ENCODE measurements at places on chromosomes 1 and 21.
A peak's percentile ranks its signal among the peaks of the same experiment; 100 is the strongest.

- DNase-seq = no peak
Measured at GRCh38 chr1:234756066-234756774, 146.2 kb upstream of the IRF2BP2 start.

GRCh38 chr1:33876970-33877650 lies 13.2 kb downstream of the HMGB4 start:
- DNase-seq = no peak

GRCh38 chr1:46181343-46182260 lies 5.3 kb upstream of the P3R3URF start:
- DNase-seq = no peak

DNA sequence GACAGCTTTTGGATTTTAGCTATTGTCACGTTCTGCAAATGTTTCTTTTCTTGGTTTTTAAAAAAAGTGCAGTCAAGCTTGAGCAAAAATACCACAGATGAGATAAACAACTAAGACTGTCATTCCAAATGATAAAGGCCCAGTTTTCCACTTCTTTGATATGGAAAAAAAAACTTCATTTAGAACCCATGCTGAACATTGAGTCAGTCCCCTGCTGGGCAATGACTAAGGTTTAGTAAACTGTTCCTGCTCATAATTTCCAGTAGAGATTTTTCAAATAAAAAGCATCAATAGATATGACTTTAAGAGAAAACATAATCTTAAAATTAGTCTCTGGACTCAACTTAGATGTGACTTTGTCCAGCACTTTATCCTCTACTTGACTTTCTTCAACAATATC lies 167.9 kb upstream of the C8B start:
- DNase-seq = no peak

GRCh38 chr1:8687538-8687937 lies 129.9 kb downstream of the RERE start:
- DNase-seq = no peak

GRCh38 chr1:110208916-110209645 lies 1.0 kb upstream of the KCNC4 start:
- DNase-seq = no peak

GRCh38 chr1:7218210-7218832 lies 433.1 kb downstream of the CAMTA1 start:
- DNase-seq = no peak

- DNase-seq = no peak
Measured at GRCh38 chr1:169929210-169929526, 35.5 kb upstream of the SCYL3 start.

DNA sequence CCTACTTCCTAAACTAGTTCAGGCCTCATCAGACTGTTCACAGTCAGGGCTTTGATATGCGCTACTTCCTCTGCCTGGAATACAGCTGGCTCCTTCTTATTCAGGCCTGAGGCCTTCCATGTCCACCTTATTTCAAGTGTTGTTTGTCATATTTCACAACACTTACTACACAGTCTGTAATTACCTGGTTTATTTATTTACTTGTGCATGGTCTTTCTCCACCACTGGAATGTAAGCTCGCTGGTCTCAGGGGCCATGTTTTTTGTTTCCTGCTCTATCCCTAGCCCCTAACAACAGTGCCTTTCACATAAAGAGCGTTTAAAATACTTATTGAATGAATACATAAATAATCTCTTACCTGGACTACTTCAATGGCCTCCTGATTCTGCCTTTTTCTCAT lies 4.6 kb upstream of the SRSF4 start:
- no peak for DNase-seq

GRCh38 chr1:182268669-182269068 lies 122.9 kb downstream of the GLUL start:
- DNase-seq = no peak

GRCh38 chr1:5564578-5565257 lies 427.5 kb downstream of the NPHP4 start:
- no peak for DNase-seq

DNA sequence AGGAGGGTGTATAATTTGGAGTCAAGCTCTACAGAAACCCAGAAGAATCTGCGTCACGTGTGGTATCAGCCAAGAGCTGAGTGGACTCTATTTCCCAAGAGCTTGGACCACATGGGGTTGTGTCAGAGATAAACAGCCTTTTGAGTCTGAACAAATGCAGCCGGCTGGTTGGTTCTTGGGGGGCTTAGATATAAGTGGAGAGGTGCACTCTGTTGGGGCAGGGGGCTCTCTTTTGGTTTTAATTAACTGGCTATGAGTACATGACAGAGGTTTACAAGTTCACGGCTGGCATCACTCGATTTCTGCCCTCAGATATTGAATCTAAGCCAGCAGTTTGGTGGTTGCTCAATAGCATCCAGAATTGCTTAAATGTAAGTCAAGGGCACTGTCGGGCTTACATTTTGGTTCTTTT lies 501 bp upstream of the MRAP start:
- no peak for DNase-seq

DNA sequence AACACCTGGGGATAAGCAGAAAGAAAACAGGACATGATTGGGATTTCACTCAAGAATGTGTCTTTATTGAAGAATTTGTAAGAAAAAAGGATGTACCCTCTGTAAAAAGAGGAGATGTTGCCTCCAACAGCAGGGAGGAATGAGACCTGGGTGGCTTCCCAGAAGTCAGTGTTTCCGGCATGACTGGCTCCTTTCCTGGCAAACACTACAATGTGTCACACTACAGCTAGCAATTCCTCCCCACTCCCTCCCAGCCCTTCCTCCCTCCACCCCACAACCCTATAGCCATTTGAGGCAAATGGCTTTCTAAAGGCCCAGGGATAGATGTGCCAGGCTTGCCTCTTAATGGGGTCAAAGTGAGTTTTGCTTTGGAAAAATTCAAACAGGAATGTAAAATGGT lies 11.5 kb upstream of the COL8A2 start:
- no peak for DNase-seq

- no peak for DNase-seq
Measured at GRCh38 chr1:192979542-192979941, 79.6 kb downstream of the UCHL5 start.

- no peak for DNase-seq
Measured at GRCh38 chr1:111729946-111730681, 9.1 kb downstream of the INKA2 start.

DNA sequence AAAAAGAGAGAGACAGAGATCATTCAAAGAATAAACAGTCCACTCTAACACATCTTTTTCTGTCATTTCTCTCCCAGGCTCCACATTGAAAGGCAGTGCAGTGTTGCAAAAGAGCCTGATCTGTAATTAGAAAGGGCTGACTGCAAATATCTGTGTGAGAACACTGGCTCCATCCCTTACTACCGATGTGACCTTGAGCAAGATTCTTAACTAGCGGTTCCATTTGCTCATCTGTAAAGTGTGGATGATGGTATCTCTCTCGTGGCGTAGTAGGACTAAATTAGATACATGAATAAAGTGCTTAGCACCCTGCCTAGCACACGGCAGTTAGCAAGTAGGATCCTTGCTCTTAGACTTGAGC lies 26.9 kb upstream of the SLC44A3 start:
- no peak for DNase-seq

DNA sequence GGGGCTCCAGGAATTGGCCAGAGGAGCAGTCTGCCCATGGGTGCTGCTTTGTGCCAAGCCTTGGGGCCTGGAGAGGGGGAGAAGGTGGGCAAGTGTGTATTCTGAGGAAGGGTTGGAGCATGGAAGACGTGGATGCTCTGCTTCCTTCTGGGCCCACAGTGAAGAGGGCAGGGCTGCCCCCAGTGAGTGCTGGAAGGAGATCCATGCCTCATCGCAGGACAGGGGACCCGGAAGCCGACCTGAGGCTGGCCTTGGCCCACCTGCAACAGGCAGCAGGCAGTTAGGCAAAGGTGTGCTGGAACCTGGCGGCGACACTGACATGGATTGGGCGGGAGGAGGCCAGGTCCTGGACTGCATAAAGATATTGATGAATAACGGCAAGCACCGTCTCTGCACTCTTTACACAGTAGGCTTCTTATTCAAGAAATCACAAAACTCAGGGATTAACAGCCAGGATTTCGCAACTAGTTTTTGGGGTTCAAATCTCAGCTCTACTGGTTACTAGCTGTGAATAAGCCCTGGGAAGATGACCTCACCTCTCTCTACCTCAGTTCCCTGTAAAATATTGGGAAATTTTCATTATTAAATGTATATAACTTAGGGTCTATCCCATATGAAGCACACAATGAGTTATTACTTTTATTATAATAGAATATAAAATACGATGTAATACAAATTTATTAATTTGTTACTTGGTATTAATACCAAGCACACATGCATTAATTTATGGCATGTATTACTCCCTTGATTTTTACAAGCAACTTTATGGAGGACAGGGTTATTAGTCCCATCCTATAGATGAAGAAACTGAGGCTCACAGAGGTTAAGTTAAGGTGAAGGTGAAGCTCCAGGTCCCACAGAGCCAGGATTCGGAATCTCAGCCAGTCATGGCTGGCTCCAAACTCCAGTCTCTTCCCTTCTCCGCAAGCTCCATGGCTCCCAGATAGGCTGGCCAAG lies 62.3 kb downstream of the DHRS3 start:
- no peak for DNase-seq

DNA sequence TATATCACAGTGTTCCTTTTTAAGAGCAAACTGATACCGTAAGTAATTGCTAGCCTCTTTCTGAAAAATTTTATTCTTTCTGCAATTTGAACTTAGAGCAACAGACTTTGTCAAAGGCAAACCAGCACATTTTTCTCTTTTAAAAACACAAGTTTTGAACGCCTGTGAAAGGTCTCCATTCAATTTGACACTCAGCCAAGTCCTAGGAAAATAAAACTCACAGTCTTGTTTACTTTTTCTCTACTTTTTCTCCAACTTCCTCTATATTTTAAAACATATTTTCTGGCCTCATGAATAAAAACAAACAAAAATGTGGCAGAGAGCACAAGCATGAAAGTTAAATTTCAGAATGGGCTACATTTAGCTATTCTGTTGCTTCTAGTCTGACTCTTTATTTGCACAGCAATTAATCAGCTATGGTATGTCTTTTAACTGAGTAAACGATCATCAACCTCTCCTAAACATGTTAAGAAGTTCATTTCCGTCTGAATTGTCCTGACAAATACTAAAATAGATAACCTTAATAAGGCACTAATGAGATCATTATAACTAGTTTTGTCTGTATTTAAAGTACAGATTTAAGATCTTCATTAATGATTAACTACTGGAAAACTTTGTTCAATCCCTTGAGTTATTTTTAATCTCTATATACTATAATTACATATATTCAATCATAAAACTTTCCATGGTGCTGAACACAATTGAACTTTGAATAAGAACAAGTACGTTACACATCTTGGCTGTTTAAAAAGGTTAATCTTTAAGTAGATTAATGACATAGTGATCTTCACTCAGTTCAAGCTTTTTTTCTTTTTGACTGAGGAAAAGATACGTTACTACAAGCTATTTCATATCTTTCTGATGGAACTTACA lies 550.6 kb downstream of the PTBP2 start:
- no peak for DNase-seq

DNA sequence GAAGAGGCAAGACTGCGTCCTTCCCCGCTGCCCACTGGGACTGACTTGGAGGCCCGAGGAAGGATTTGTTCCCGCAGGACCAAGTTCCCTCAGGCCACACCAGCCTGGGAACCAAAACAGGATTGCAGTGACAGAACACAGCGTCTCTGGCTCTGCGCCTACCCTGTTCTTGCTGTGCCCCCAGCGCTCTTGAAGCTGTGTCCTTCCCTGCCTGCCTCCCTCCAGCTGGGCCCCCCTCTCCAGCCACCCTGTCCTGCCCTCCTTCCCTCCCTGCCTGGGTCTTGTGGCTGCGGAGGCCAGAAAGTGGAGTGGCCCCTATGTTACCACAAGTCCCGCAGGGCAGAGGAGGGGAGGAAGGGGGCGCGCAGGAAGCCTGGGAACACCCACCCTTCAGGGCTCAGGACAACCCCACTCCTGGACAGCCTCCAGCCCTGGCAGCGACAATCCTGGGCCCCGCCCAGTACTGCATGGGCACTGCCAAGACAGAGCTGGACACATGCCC lies 164.9 kb downstream of the DYRK1A start:
- DNase-seq = no peak

DNA sequence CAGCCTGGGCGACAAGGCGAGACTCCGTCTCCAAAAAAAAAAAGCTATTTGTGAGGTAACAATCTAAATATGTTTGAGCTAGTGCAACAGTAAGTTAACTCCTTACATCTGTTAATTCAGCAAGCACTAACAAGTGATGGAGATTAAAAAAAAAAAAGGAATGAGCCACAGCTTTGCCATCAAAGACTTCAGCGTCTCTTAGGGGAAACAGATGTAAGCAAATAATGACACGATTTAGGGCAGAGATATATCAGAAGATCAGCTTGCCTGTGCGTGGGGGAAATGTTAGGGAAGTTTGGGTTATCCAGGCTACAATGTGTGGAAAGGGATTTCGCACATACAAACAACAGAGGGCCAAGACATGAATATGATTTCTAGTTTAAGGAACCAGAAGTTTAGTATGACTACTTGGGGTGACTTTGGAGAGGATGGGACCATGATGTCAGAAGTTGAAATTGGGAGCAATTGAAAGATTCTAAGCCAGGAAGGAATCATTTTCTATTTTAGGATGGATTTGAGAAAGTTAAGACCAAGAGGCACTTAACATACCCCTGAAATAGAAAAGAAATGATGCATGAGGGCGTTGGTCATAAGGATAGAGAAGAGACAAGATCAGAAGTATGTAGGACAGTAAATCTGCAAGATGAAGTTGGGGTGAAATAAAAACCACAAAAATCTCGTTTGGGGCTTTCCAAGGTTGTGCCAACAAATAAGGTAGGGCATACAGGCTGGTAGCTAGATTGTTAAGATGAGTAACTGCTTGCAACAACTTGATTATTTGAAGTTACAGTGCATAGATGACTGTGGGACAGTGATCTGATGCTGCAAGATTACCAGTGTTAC lies 2.4 kb upstream of the BRWD1 start:
- peak; percentile 7 for DNase-seq

DNA sequence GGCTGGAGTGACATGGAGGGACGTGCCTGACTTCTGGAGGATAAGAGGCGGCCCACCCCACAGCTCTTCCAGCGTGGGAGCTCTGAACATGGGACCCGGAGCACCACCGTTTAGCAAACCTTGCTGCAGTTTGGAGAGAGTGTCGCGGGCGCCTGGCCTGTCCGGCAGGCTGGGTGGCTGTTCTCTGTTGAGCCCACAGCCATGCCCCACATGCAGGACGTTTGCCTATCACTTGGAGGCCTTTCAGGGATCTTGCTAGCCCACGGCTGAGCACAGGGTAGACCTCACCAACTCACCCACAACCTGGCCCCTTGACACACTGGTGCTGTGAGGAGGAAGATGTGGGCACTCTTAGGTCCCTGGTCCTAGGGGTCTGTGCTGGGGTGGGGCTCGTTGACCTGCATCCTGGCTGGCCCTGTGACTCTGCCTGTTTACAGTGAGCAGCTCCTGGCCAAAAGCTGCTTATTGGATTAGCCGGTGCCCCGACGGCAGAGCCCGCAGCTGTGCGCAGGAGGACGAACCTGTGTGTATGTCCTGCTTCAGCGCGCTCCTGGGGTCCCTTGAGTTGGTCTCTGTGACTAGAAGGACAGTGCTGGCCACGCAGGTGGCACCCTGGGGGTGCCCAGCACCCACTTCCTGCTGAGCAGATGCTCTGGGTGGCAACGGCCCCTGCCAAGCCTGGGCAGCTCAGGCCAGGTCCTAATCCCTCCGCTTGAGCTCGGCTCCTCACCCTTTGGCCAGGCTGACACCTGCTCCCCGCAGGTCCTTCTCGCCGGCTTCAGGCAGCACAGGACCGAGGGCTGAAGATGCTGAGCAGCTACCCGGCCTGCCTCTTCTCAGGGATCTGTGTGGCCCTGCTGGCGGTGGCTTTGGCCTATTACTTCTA lies 72.4 kb upstream of the TRAPPC10 start:
- DNase-seq = no peak

GRCh38 chr1:47753808-47754207 lies 243.4 kb downstream of the TRABD2B start:
- DNase-seq = no peak

- no peak for DNase-seq
Measured at GRCh38 chr21:46023555-46023954, 42.0 kb downstream of the COL6A1 start.

Data from activated naive CD4-positive, alpha-beta T cell treated with anti-CD3 and anti-CD28 coated beads, Interleukin-2, amount 50 U/mL, for 72 hours (primary cell).